ENCODE measurements at places on chromosomes 6 and 20. TPM values are rescaled to one million over a fixed set of nuclear protein-coding genes. Genes with fewer than 3 reads are reported as not detected.
A peak's percentile ranks its signal among the peaks of the same experiment; 100 is the strongest.

ZBTB46 gene
- polyA plus RNA-seq, result 16.7 TPM

LHFPL5 gene
- not detected for polyA plus RNA-seq

CST7 gene
- 0.30 TPM for polyA plus RNA-seq

ZSWIM1 gene
- 18.6 TPM for polyA plus RNA-seq

C6orf141 gene
- polyA plus RNA-seq, result 2.0 TPM

BANF2 gene
- polyA plus RNA-seq, result 0.38 TPM

SMPD2 gene
- polyA plus RNA-seq, result 12.9 TPM

DNA sequence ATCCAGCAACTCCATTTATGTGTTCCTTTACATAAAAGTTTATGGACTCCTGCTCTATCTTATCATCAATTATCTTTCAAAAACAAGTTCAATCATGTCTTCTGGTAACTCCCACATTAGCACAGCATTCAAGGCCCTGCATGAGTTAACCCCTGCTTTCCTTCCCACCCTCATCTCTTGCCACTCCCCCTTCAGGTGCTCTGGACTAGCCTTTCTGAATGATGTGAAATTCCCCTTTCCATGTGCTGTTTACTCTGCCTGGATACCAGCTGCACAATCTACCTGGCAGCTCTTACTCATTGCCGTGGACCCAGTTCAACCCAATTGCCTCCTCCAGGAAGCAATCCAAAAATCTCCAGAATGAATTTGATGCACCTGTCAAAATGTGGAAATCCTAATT lies 11.9 kb downstream of the ADGRF4 start:
- DNase-seq, result no peak

- DNase-seq, result no peak
These were observed 3.8 kb downstream of the IL17A start for GRCh38 chr6:52189974-52190373.

DNA sequence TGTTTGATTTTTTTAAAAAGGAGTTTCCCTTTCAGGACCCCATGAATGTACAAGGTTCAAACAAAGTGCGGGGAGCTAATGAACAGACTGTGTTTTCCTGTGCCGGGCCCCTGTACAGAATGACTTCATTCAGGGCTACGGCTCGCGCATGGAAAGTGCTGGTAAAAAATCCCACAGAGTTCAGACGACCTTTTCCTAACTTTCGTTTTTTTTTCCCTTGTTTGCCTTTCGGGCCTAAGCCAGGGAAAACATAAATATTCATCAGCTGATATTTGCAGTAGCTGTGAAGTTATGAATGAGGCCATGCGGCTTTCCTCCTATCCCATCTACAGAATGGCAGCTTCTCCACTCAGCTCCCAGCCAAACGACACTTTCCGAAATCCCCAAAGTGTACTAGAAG lies 74.0 kb downstream of the HAO1 start:
- DNase-seq, result peak; percentile 57

GRCh38 chr20:57398231-57398821 lies 7.1 kb downstream of the RBM38 start:
- no peak for DNase-seq

GRCh38 chr6:128370072-128370471 lies 150.3 kb downstream of the PTPRK start:
- no peak for DNase-seq

DNA sequence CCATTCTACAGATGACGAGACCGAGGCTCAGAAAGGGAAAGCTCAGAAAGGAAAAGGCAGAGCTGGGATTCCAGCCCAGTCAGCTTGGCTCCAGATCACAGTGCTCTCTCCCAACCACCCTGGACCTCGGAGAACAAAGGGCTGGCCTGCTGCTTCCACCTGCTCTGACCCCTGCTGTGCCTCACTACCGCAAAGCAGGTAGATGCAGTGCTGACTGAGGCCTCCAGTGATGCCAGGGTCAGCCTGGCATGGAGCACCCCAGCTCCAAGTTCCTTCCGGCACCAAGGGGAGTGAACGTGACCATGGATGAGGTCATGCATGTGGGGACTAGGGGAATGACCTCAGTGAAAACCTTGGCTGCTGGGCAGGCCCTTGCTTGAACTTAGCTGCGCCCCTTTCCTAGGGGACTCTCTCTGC lies 20.7 kb upstream of the TLDC2 start:
- no peak for DNase-seq

DNA sequence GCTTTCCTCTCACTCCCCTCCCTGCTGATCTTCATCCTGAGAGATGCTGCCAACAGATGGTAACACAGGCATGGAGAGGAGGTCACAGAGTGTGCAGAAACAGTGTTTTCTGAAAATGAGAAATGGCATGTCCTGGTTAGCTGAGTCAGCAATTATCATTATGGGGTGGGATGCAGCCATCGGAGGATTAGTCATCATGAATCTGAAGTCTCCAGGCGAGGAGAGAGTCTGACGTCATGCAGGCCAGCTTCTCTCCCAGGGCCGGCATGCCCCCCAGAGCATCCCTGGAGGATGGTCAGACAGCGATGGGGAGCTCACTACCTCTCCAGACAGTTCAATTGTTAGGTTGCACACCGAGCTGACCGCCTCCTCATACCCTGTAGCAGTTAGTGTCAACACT lies 4.7 kb upstream of the GTSF1L start:
- DNase-seq, result no peak

- DNase-seq, result no peak
These were observed 47.5 kb upstream of the TMX4 start for GRCh38 chr20:8067082-8067481.

GRCh38 chr20:10357974-10358373 lies 76.0 kb downstream of the MKKS start:
- DNase-seq, result no peak

GRCh38 chr20:47235111-47235510 lies 121.4 kb downstream of the ZMYND8 start:
- DNase-seq, result no peak

GRCh38 chr6:143741480-143741879 lies 63.7 kb downstream of the PHACTR2 start:
- DNase-seq, result no peak

GRCh38 chr6:163469459-163469985 lies 55.0 kb downstream of the QKI start:
- DNase-seq, result no peak

DNA sequence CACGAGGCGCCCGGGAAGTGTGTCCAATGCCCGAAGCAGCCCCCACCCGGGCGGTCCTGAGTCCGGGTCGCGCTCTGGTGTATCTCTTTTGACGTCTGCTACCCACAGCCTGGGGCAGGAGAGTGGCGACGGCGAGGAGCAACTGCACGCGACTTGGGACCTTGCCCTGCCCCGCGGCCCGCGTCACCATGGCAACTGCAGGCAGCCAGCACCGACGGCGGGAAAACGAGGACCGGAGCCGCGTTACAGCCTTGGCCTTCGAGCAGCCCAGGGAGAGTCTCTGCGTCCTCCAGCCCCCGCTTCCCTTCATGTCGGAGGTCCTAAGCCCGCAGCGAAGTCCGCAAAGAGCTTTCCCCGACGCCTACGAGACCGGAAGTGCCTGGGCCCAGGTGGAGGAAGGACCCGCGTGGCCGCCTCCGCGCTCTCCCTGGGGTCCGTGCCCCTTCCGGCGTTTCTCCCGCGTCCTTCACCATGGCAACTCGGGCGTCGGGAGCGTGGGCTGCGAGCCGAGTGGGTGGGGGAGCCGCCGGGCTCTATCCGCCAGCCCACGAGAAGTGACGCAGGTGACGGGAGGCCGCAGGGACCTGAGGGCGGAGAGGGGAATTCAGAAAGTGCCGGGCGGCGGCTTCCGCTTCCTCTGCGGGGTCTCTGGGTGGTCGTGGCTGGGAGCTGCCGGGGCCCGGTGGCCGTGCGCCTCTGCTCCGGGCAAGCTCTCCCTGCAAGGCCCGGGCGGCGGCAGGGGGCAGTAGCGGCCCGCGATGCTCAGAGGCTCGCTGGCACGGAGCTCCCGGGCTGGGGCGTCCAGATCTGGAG lies 88.6 kb upstream of the TGM3 start:
- DNase-seq, result peak; percentile 76

- no peak for DNase-seq
These were observed 292.6 kb upstream of the PREP start for GRCh38 chr6:105695461-105695860.

- no peak for DNase-seq
These were observed 170.3 kb upstream of the AHI1 start for GRCh38 chr6:135667691-135668455.

GRCh38 chr6:31317036-31317435 lies 39.9 kb downstream of the HLA-B start:
- no peak for DNase-seq

DNA sequence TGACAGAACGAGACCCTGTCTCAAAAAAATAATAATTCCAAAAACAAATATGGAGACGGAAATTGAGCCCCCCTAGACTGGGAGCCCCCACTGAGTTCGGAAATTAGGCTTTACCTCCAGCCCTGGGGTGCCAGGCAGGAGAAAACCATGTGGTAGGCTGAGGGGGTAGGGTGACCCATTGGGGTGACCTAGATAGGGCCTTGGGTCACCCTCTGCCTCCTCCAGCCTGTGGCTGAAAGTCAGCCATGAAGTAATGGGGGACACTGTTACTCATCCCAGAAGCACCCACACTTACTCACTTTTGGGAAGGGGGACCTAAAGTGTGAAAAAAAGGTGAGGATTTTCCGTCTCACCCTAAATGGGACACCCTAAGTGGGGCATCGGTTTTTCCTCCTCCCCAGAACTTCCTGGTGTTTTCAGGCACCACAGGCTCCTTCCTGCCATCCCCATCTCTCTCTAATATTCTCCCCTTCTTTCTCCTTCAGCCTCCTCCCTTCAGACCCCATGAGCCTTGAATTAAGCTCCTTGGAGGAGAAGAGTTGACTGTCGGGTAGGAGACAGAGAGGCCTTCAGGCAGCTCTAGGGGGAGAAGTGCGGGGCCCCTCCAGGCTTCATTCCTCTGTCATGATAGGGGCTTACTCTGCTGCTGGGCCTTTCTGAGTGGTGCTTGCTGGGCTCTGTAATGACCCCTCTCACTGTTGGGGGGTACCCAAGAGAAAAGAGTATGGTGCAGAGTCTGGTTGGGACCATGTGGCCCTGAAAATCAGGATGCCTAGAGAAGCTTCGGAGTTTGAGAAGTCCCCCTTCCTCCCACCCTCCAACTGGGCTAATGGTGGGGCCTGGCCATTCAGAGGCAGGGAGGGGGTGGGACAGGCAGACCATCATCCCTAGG lies 2.4 kb downstream of the LTB start:
- no peak for DNase-seq

DNA sequence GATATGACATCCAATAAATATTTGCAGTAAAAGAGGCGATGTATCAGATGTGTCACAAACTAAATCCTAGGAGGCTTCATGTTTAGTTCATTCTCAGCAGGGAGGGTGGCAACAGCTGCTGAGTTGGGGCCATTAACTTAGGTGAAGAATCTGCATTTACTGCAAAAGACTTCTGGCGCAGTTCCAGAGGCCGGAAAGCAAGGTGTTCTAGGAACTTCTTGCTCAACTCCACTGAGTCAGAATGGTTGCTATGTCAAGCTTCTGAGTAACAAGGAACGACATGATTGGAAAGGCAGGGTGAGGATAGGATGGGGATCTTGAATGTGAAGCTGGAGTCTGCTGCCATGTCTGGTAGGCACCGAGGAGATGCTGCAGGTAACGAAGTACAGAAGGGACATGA lies 11.7 kb downstream of the ADNP start:
- no peak for DNase-seq

- no peak for DNase-seq
These were observed 155.6 kb downstream of the DTNBP1 start for GRCh38 chr6:15507221-15507620.

GRCh38 chr20:57476641-57477461 lies 48.1 kb downstream of the CTCFL start:
- no peak for DNase-seq

Measured in left kidney (tissue), 8 donors.